Stimulated activated CD8-positive, alpha-beta memory T cell treated with anti-CD3 and anti-CD28 coated beads, Interleukin-2, amount 100 ng/mL, for 48 hours (primary cell): ENCODE measurements at places on chromosomes 5 and 9.

DNA sequence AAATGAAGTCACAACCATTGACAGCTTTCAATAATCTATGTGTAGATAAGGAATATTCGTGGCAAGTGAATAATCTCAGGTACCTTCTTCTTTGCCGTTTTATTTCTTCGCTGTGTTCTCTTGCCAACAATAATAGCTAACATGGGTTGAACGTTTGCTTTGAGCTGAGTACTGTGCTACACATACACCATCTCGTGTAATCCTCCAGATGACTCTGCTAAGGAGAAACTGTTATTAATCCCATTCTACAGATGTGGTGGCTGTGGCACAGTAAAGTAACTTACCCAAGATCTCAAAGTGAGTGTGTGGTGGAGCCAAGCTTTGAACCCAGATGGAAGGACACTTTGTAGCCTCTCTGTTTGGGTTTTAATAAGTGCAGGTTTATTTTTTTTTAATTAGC is 179.7 kb downstream of the C9orf152 start:
- no peak for DNase-seq

GRCh38 chr9:129231022-129231739 is 53.1 kb upstream of the IER5L start:
- no peak for DNase-seq

- no peak for DNase-seq
These were observed 384 bp downstream of the COL5A1 start for GRCh38 chr9:134641990-134642384.

DNA sequence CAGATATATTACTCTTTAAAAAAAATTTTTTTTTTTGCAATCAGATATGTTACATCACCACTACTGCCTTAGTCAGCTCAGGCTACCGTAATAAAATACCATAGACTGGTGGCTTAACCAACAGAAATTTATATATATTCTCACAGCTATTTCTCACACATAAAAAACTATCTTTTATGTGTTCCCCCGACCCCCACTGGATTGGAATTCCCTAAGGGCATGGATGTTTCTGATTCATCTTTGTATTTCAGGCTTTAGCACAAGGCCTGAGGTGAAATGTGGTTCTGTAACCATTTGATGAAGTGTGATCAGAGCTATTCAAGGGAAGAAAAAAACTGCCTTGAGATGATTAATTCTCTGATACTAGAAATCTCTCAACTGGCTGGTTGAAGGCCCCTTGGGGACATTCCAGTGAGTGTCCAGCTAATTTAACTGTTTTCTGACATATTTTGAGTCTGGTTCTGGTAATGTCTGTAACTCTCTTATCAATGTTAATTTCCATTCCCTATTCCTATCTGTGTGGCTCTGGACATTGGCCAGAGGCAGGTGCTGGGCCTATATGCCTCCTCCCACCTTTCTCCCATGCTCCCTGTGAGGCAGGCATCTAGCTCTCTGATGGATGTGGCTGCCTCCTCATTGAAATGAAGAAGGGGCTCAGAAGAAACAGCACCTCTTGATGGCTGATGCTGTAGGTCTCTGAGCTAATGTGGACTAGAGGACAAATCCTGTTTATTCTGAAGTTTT is 2.5 kb downstream of the CD14 start:
- no peak for DNase-seq

DNA sequence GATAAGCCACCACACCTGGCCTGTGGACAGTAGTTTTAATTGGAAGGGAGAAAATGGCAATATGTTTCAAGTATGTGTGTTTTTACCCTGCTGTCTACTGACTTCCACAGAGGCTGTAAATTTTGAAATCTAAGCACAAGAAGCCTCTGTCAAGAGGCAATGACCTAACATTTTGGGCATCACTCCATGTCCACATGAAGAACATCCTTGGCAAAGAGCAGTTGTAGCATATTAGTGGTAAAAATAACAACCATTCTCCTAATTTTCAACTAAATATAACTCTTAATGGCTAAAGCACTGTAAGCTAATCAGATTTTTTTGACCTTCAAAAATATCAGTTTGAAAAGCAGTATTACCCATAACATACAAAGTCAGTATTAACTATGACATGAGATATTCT is 100.3 kb upstream of the APC start:
- DNase-seq: no peak

- no peak for DNase-seq
These were observed 224.1 kb upstream of the ISL1 start for GRCh38 chr5:51159164-51159563.

GRCh38 chr5:74433896-74434829 is 206.4 kb downstream of the ENC1 start:
- DNase-seq: no peak

- DNase-seq: no peak
These were observed 36.4 kb downstream of the SLC28A3 start for GRCh38 chr9:84304166-84304565.

DNA sequence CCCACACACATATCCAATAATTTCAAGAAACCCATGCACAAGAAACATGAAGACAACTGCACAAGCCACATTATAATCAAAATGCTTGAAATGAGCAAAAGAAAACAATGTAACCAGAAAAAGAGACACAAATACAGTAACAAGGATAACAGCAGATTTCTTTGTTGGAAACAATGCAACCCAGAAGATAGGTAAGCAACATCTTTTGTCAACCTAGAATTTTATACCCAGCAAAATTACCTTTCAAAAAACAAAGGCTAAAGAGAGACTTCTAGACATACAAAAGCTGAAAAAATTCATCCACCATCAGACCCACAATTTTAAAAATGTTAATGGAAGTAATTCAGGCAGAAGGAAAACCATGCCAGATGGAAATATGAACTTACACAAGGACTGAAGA is 5.0 kb upstream of the COL23A1 start:
- no peak for DNase-seq

GRCh38 chr9:134623258-134624066 is 18.1 kb upstream of the COL5A1 start:
- DNase-seq: no peak

DNA sequence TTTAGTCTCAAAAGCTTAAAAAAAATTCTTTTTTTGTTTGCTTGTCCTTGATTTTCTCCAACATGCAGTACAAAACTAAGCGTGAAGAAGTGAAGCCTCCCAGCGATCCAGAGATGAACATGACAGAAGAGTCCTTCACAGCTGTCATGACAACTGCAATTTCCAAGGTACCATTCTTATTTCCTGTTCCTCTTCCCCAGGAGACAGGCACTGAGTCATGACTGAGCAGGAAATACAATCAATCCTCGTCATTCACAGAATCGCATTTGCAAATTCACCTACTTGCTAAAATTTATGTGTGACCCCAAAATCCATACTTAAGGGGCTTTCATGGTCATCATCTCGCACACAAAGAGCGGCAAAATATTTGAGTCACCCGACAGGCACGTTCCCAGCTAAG is 77.3 kb downstream of the SLC1A1 start:
- DNase-seq: no peak
